ENCODE measurements at places on chromosomes 3 and 15.
A peak's percentile ranks its signal among the peaks of the same experiment; 100 is the strongest.

DNA sequence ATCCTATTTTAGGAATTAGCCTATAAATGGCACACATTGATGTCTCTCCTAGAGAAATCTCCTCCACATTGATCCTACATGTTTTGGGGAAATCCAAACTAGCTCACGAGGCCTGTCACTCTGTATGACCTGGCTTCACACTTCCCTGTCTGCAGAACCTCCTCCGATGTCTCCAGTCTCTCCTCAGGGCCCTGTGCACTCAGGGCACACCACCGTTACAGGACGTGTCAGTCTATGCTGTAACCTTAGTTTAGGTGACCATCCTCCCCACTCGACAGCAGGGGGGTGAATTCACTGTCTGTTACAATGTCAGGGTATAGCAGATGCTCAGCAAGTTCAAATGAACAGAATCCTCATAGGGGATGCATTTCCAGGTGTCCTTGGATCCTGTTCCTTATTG is 249.1 kb downstream of the OCA2 start:
- H3K4me1 ChIP-seq: no peaks in the 10 kb centered on the region
- no peak for DNase-seq
- H3K36me3 ChIP-seq: no peaks in the 10 kb centered on the region
- H3K27me3 ChIP-seq: no peaks in the 10 kb centered on the region
- H3K4me3 ChIP-seq: no peak overlapping the region

- no peaks in the 10 kb centered on the region for H3K27me3 ChIP-seq
- H3K4me3 ChIP-seq: no peak overlapping the region
- no peaks in the 10 kb centered on the region for H3K36me3 ChIP-seq
- no peaks in the 10 kb centered on the region for H3K4me1 ChIP-seq
These were observed 42.0 kb upstream of the SACM1L start for GRCh38 chr3:45647148-45647619.

- no peaks in the 10 kb centered on the region for H3K36me3 ChIP-seq
- H3K4me1 ChIP-seq: peaks cover 13% of the 10 kb centered on the region
- no peak overlapping the region for H3K27ac ChIP-seq
- no peak overlapping the region for H3K4me3 ChIP-seq
- peak; percentile 50 for DNase-seq
These were observed 239.4 kb downstream of the XXYLT1 start for GRCh38 chr3:195031574-195032003.

DNA sequence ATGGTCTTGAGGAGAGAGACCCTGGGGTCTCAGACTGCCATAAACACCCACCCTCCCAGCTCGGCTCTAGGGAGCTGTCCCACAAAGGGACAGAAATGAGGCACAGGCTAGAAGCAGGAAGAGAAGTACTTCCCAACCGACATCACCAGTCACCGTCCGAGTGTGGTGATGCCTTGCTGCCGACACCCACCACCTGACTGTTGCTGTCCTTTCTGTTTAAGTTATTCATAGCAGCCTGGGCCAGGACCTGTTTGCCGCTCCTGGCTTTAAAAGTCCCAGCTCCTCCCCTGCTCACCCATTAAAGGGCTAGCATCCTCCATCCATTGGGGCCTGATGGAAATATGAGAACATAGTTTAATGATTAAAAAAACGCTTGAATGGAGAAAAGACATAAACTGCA is 13.2 kb upstream of the SPG11 start:
- no peak overlapping the region for H3K27ac ChIP-seq
- no peaks in the 10 kb centered on the region for H3K36me3 ChIP-seq
- DNase-seq: no peak
- peaks cover 3% of the 10 kb centered on the region for H3K4me1 ChIP-seq

Data from endodermal cell (in vitro differentiated cells).